ENCODE measurements at places on chromosomes 11 and 22.

GRCh38 chr11:26675233-26675928 lies 46.5 kb downstream of the SLC5A12 start:
- no peak for DNase-seq
- no peaks in the 10 kb centered on the region for H3K36me3 ChIP-seq
- no peak overlapping the region for H3K4me3 ChIP-seq
- no peak overlapping the region for H3K27ac ChIP-seq
- no peaks in the 10 kb centered on the region for H3K27me3 ChIP-seq

DNA sequence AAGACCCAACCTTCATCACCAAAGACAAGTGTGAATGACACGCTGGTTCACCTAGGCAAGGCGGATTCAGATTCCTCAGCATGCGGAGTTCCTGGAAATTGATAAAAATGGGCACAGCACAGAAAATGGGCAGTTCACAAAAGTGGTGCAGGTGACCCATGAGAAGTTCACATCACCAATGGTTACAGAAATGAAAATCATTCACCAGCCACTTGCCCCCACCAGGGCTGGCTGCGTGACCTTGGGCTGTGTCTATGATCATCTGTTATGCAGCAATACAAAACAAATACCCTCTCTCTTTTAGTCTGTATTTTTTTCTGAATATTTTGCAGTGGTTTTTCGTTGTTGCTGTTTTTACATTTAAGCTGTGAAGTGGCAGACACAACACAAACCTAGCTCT lies 415.9 kb downstream of the TBC1D22A start:
- H3K36me3 ChIP-seq: peaks cover 10% of the 10 kb centered on the region
- DNase-seq: no peak
- H3K27me3 ChIP-seq: peaks cover 4% of the 10 kb centered on the region
- H3K4me3 ChIP-seq: no peak overlapping the region
- no peak overlapping the region for H3K27ac ChIP-seq

- H3K36me3 ChIP-seq: peaks cover 4% of the 10 kb centered on the region
- H3K27ac ChIP-seq: peak overlapping the region; percentile 81
- H3K4me3 ChIP-seq: peak overlapping the region; percentile 92
- H3K27me3 ChIP-seq: peaks cover 9% of the 10 kb centered on the region
These were observed 1.3 kb downstream of the PPP1CA start for GRCh38 chr11:67400251-67400941.

DNA sequence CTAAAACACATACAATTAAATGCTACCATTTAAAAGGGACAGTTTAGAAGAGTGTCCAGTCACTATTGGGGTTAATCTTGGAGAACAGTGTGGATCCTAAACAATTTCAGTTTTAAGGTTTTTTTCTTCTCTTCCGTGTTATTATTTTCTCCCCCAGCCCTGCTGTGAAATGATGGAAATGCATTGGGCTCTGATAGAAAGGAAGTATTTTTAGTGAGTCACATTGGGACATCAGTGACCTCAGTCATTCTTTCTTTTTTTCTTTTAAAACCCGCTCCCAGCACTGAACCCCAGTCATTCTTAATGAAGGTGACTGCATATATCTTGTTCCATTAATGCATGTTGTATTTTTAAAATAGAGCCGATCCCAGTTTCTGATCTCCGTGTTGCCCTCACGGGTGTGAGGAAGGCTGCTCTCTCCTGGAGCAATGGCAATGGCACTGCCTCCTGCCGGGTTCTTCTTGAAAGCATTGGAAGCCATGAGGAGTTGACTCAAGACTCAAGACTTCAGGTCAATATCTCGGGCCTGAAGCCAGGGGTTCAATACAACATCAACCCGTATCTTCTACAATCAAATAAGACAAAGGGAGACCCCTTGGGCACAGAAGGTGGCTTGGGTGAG lies 93.2 kb upstream of the OR4B1 start:
- no peak for DNase-seq
- H3K4me1 ChIP-seq: peaks cover 5% of the 10 kb centered on the region
- peaks cover 39% of the 10 kb centered on the region for H3K36me3 ChIP-seq
- H3K27me3 ChIP-seq: peaks cover 2% of the 10 kb centered on the region

DNA sequence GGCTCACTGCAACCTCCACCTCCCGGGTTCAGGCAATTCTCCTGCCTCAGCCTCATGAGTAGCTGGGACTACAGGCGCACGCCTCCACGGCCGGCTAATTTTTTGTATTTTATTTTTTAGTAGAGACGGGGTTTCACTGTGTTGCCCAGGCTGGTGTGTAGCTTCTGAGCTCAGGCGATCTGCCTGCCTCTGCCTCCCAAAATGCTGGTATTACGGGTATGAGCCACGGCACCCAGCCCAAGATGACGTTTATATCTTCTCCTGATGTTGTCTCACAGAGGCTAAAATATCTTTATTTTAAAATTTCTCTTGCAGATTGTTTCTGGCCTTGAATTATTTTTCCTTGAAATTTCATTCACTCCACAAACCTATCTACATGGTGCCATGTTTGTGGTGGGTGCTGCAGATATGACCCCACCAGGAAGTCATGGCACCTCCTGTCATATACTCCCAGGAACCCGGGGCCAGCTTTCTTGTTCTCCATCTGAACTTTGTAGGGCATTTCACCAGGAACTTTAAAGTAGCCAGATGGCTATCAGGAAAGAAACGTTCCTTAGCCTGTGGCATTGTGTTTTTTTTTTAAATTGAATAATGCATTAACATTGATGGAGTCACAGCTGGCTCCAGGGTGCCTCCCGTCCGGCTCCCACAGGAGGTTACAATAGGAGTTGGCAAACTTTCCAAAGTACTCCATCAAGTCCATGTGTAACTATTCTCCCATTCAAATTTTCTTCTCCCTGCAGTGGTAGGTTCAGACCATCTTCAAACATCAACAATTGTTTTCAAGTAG lies 42.0 kb upstream of the LIPT2 start:
- H3K36me3 ChIP-seq: peaks cover 8% of the 10 kb centered on the region
- H3K4me3 ChIP-seq: no peak overlapping the region
- no peaks in the 10 kb centered on the region for H3K4me1 ChIP-seq
- H3K27me3 ChIP-seq: peaks cover 10% of the 10 kb centered on the region
- no peak overlapping the region for H3K27ac ChIP-seq
- no peak for DNase-seq

DNA sequence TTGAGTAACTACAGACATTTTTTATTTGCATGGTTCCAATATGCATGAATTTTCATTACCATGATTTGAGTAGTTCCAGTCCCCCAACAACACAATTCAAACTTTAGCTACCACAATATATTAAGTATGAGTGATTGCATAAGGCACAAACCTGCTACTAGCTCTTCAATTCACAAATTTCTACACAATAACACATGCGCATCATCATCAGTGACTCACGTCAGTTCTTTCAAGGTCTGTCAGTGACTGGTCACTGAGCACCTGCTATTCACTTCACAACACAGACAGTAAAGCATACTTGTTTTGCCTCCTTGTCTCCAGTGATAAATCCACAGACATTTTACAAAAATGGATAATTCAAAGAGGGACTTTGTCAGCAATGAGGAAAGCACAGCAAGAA lies 435.1 kb upstream of the CCDC90B start:
- no peaks in the 10 kb centered on the region for H3K36me3 ChIP-seq
- peaks cover 6% of the 10 kb centered on the region for H3K27me3 ChIP-seq
- no peak overlapping the region for H3K4me3 ChIP-seq
- DNase-seq: no peak

DNA sequence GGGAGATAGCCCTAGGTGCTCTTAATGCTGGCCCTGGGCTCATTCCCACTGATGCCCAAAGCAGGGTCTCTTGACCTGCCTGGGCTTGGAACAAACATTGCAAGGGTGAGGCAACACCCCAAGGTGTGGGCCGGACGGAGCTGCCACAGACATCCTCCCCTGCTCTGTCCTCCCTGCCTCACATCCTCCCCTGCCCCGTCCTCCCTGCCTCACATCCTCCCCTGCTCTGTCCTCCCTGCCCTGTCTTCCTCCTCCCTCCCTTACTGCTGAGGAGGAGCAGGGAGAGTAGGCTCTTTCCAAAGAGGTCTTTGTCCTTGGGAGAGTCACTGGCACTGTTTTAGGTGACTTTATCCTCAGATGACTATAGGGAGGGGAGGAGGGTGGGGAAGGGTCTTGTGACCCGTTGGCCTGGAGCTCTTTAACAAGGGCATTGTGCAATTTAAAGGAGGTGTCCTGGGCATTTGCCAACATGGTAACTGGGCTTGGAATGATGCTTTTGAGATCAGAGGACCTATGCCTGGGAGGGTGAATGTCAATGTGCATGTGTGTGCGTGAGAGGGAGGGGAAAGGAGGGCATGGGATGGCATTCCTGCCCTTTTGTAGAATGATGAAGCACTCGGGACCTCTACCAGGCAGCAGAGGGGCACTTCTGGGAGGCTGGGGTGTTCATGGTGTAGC lies 700 bp downstream of the FAM180B start:
- no peak overlapping the region for H3K4me3 ChIP-seq
- H3K27ac ChIP-seq: no peak overlapping the region
- DNase-seq: no peak
- H3K36me3 ChIP-seq: peaks cover 16% of the 10 kb centered on the region
- peaks cover 4% of the 10 kb centered on the region for H3K27me3 ChIP-seq

- H3K27me3 ChIP-seq: peaks cover 10% of the 10 kb centered on the region
- DNase-seq: no peak
- no peak overlapping the region for H3K4me3 ChIP-seq
- H3K36me3 ChIP-seq: no peaks in the 10 kb centered on the region
- H3K4me1 ChIP-seq: peaks cover 14% of the 10 kb centered on the region
These were observed 151.9 kb downstream of the CACNA1I start for GRCh38 chr22:39722501-39722900.

GRCh38 chr11:66556086-66556485 lies 9.4 kb downstream of the ACTN3 start:
- peaks cover 11% of the 10 kb centered on the region for H3K27me3 ChIP-seq
- no peak for DNase-seq
- no peak overlapping the region for H3K4me3 ChIP-seq
- H3K4me1 ChIP-seq: peaks cover 4% of the 10 kb centered on the region
- H3K36me3 ChIP-seq: no peaks in the 10 kb centered on the region

DNA sequence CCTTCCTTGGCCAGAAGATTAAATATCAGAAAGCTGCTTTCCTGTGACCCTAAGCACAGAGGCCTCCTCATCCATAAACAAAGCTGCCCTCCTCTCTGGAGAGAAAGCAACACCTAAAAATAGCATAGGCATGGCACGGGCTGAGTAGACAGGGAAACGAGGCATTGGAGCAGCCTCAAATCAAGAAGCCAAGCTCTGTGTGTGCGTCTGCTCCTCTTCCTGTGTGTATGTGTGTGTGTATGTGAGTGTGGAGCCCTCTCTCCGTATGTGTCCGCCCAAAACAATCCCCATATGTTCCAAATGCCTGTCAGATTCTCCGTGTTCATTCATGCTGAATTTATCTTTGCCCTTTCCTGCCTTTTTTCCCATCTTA lies 24.0 kb downstream of the KCNJ5 start:
- peaks cover 28% of the 10 kb centered on the region for H3K4me1 ChIP-seq
- no peak for DNase-seq
- H3K36me3 ChIP-seq: no peaks in the 10 kb centered on the region
- peaks cover 10% of the 10 kb centered on the region for H3K27me3 ChIP-seq

GRCh38 chr11:96483374-96483955 lies 93.7 kb downstream of the JRKL start:
- no peaks in the 10 kb centered on the region for H3K27me3 ChIP-seq
- no peak overlapping the region for H3K27ac ChIP-seq
- DNase-seq: no peak

DNA sequence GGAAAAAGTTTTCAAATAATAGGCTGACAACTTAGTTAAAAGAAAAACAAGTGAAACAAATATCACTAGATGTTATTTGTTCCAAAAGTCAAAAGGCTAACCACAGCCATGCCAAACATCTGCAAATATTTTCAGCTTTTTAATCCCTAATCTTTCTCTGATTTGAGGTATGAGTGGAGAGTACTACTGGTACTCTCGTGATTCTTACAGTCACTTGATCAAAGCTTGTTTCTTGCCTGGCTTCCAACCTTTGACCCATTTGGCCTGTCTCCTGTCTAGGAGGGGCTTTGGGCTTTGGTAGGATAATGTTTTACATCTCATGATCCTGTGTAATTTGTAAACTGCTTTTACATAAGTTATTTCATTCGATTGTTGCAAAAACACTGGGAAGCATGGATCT lies 301.8 kb upstream of the SORL1-AS1 start:
- DNase-seq: no peak
- no peak overlapping the region for H3K4me3 ChIP-seq
- H3K4me1 ChIP-seq: no peaks in the 10 kb centered on the region
- no peaks in the 10 kb centered on the region for H3K27me3 ChIP-seq
- peaks cover 6% of the 10 kb centered on the region for H3K36me3 ChIP-seq

DNA sequence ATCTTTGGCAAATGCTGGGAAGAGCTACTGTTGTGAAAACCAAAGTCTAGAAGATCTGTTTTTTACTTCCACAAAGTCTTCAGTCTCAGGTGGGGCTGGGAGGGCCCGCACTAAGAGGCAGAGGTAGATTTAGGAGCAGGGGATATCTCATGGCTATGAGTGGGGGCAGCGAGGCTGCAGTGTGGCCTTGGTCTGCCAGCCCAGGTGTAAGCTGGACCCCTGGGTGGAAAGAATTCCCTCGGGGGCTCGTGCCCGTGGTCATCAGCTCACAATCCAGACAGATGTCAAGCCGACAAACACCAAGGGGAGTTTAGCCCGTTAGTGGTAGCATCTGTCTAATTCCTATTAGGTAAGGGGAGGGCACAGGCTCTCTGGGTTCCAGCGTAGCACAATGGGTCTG lies 9.0 kb downstream of the PKNOX2 start:
- no peak overlapping the region for H3K4me3 ChIP-seq
- H3K27ac ChIP-seq: no peak overlapping the region
- peaks cover 2% of the 10 kb centered on the region for H3K4me1 ChIP-seq
- no peak for DNase-seq
- peaks cover 11% of the 10 kb centered on the region for H3K27me3 ChIP-seq

- DNase-seq: no peak
- peaks cover 5% of the 10 kb centered on the region for H3K27me3 ChIP-seq
- no peaks in the 10 kb centered on the region for H3K4me1 ChIP-seq
- H3K27ac ChIP-seq: no peak overlapping the region
- no peak overlapping the region for H3K4me3 ChIP-seq
- H3K36me3 ChIP-seq: no peaks in the 10 kb centered on the region
These were observed 97.1 kb upstream of the SYT13 start for GRCh38 chr11:45383224-45383623.

- no peak overlapping the region for H3K4me3 ChIP-seq
- no peak for DNase-seq
- no peaks in the 10 kb centered on the region for H3K4me1 ChIP-seq
- H3K27me3 ChIP-seq: peaks cover 4% of the 10 kb centered on the region
- no peak overlapping the region for H3K27ac ChIP-seq
These were observed 397.8 kb downstream of the OPCML start for GRCh38 chr11:133134314-133135173.

- no peak for DNase-seq
- no peaks in the 10 kb centered on the region for H3K36me3 ChIP-seq
- H3K4me1 ChIP-seq: no peaks in the 10 kb centered on the region
- H3K27me3 ChIP-seq: peaks cover 1% of the 10 kb centered on the region
- H3K27ac ChIP-seq: no peak overlapping the region
- H3K4me3 ChIP-seq: no peak overlapping the region
These were observed 34.6 kb upstream of the KCNQ1OT1 start for GRCh38 chr11:2734181-2735052.

DNA sequence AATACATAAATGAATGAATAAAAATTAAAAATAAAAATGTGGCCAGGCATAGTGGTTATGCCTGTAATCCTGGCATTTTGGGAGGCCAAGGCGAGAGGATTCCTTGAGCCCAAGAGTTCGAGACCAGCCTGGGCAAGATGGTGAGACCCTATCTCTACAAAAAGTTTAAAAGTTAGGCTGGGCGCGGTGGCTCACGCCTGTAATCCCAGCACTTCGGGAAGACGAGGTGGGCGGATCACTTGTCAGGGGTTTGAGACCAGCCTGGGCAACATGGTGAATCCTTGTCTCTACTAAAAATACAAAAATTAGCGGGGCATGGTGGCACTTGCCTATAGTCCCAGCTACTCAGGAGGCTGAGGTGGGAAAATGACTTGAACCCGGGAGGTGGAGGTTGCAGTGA lies 9.7 kb upstream of the BEST1 start:
- H3K4me3 ChIP-seq: no peak overlapping the region
- no peaks in the 10 kb centered on the region for H3K36me3 ChIP-seq
- DNase-seq: no peak
- H3K27ac ChIP-seq: no peak overlapping the region
- H3K4me1 ChIP-seq: no peaks in the 10 kb centered on the region
